ENCODE measurements at places on chromosomes 7 and 10. TPM values are rescaled to one million over a fixed set of nuclear protein-coding genes. Genes with fewer than 3 reads are reported as not detected.

DNA sequence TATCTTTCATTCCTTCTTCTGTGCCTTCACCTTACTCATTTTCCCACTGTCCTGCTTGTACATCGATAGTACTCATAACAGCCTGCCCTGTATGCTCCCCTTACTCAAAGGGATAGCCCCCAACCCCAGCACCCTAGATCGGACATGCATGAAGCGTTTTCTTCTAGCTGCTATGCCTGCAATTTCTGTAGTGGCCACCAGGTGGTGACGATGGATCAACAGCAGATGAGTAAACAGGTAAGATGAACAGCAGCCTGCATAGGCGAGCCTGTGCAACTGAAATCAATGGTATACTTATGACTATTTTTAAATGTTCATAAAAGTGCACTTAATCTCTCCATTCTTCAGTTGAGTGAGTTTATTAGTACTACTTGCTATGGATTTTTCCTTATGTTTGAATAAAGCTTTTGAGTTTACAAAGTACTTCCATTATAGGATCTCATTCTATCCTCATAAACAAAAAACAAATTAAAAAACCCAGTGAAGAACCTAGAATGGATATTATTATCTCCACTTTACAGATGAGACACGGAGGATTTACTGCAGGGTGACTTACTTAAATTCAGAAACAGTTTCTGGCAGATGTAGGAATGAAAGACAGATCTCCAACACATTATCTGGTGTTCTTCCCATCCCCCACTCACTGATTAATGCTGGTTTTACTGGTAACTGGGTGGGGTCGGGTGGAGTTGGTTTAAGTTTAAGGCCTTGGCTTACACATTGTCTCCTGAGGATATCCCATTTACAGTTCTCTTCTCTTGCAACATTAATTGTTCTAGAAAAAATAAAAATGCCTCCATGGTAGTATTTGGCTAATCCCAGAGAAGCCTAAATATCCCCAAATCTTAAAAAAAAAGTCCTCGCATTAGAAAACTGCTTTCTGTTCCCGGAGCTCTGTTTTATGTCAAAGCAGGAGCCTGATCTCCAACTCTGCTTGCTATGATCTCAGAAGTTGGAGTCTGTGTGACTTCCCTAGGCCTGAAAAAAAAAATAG, 222.1 kb downstream of the GLI3 start:
- no peak for DNase-seq

FBXL13 gene
- polyA plus RNA-seq: 0.38 TPM

GRCh38 chr7:23018750-23019149, 4.8 kb upstream of the HYCC1 start:
- no peak for DNase-seq

DNA sequence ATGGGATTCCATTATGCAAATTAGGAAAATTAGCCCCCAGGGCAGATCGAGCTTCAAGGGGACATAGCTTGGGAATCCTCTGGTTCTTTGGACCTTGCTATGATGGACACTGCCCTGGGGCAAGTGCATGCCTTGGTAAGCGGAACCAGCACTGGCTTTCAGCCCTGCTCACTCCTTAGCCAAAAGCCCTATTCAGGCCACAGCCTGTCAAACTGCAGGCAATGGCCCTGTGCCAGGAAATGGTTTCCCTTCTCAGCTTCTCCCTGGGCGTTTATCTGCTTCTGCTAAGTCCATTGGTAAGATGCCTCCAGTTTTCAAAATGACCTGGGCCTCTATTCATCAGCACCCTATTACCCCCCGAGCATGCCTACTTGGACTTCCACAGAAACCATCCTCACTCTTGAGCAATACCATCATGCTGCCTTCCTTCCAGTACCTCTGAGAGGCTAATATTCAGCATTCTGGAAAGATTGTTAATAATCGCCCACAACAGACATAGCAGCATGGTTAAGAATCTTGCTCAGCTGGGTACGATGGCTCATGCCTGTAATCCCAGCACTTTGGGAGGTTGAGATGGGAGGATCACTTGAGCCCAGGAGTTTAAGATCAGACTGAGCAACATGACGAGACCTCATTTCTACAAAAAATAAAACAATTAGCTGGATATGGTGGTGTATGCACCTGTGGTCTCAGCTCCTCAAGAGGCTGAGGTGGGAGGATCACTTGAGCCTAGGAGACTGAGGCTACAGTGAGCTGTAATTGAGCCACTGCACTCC, 918.6 kb upstream of the AUTS2 start:
- DNase-seq: no peak

ATRNL1 gene
- 1.9 TPM for polyA plus RNA-seq

DNA sequence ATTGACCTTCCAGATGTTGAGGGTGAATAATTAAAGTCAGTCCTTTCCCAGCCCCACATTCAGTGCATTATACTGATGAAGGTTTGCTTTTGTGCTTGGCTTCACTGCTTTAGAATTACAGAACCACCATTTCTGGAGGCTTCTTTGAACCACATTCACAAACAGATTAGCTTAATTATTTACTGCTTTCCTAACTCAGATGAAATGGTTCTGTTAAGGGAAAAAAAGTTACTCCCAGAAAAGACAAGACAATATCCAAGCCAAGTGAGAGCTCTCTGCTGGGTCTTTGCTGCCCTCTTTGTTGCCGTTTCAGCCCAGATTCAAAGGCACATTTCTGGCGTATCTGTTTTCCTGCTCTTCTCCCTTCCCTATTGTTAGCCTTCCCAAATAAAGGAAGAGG, 188.9 kb downstream of the AHR start:
- DNase-seq: no peak

DNA sequence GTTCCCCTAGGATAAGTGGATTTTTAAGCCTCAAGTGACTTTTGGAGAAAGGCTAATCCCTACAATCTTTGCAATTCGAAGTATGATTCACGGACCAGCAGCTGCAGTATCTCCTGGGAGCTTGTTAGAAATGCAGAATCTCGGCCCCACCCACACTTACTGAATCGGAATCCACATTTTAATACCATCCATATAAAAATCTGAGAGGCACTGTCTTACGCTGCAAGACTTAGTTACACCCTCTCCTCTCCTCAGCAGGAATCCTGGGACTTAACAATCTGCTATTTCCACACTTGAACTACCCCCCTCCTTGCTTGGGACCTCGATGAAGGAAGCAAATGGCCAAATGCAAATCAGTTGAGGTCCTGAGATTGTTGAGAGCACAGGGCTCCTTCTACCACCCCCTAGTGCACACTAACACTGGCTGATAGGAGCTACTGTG, 21.0 kb downstream of the ITPRIP start:
- no peak for DNase-seq

Data from urinary bladder (tissue), 4 donors.